ENCODE measurements at places on chromosomes 11 and 22.
A peak's percentile ranks its signal among the peaks of the same experiment; 100 is the strongest.

- DNase-seq = no peak
These were observed 9.7 kb downstream of the GAL3ST1 start for GRCh38 chr22:30564761-30565119.

GRCh38 chr22:43402128-43402527, 9.7 kb upstream of the MPPED1 start:
- DNase-seq = no peak

DNA sequence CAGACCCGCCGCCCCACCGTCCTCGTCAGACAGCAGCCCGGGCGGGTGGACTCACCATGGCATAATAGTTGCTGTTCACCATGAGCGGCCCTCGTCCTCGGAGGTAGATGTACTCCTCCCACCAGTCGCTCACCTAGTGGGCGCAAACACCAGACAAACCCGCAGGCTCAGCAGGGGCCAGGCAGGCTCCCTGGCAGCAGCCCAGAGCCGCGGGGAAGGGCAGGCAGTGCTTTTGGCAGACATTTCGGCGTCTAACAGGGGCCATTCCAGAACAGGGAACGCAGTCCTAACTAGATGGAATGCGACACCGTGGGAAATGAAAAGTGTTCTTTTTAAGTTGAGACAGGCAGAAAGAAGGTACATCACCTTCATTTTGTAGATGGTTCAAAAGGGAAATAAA, 44.9 kb downstream of the CPT1A start:
- DNase-seq = no peak

DNA sequence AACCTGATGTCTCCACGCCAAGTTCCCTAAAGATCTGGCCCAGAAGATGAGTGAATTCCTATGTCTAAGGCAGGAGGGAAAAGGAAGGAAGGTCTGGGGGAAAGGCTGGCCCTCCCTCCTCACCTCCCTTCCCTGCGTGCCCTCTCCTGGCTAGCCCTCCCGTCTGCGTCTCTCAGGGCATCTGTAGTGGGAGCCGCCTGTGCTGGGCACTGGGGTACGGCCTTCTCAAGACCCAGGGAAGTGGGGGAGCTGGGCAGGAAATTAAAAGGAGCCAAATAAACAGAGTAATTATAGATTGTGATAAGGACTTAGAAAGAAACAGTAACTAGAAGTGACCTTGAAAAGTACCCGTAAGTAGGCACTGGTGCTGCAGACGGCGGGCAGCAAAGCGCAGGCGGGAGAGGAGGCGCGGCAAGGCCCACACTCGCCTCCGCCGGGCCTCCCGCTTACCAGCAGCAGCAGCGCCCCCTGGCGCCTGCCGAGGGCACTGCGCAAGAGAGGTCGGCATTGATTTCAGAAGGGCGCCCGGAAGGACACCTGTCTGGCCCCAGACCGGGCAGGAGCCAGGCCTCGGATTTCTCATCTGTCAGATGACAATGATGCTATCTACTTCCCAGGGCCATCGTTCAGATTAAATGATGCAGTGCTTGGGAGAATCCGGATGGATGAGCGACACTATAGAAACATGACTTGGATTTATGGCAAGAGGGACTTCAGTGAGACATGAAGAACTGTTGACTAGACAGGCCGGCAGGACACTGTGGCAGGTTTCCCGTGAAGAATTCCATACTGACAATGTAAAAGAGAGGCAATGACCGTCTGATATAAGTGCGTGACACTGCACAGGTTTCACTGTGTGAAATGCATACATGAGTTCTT, 7.3 kb downstream of the KCNJ1 start:
- DNase-seq = peak; percentile 61

- no peak for DNase-seq
These were observed 102.6 kb downstream of the ALX4 start for GRCh38 chr11:44207292-44207691.
